ENCODE measurements at places on chromosomes 1 and 21. TPM values are rescaled to one million over a fixed set of nuclear protein-coding genes. Genes with fewer than 3 reads are reported as not detected.
A peak's percentile ranks its signal among the peaks of the same experiment; 100 is the strongest.

Gene TNNT2
- polyA plus RNA-seq = not detected

Gene PDC
- not detected for polyA plus RNA-seq

GRCh38 chr21:41006636-41007035 is 159.7 kb upstream of the DSCAM start:
- DNase-seq = no peak

Gene LCE5A
- polyA plus RNA-seq = not detected

DNA sequence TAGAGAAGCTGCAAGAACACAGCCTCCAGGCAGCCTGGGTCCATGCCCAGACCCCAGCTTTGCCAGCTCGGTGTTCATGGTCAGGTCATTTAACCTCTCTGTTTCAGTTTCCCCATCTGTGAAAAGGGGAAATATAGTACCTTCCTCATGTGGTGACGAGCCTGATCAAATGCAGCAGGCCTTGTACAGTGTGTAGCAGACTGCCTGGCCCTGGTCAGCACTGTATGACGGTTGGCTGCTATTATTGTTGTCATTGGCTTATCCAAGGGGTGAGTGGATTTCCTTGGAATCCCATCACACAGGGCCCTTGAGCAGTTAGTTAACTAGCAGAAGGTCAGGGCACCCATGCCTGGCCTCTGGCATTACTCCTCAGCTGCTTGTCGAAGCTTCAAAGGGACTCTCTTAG is 6.6 kb upstream of the TMEM51 start:
- no peak for DNase-seq

GRCh38 chr1:209433649-209434031 is 149.9 kb upstream of the CAMK1G start:
- no peak for DNase-seq

Gene CELA2B
- polyA plus RNA-seq = not detected

DNA sequence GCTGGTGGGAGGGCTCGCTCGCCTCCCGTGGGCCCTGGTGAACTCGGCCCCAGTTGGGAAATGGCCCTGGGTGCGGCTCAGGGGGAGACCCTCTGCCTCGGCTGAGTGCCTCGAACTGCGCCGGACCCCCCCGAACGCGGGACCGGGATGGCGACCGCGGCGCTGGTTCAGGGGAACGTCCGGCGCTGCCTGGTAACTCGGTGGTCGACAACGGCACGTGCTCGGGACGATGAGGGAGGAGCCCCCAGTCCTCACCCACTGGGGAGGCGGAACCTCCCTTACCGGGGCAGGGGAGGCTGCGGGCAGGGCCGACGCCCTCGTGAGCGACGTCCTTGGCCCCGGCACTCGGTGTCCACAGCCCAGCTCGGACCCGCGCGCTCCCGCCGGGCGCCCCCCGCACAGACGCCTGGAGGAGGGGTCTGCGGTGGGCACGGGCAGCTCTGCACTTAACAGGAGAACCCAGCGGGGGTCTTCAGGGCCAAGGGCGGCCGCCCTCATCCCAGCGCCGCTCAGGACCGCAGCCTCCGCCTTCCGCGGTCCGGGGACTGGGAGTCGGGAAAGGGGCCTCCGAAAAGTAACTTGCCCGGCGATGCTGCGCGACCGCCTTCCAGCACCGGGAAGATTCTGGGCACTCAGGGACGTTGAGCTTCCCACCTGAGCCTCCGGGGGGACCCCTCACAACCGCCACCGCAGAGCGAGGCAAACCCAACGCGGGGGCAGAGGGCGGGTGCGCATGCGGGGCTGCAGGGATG is 1.7 kb downstream of the HES4 start:
- no peak for DNase-seq

DNA sequence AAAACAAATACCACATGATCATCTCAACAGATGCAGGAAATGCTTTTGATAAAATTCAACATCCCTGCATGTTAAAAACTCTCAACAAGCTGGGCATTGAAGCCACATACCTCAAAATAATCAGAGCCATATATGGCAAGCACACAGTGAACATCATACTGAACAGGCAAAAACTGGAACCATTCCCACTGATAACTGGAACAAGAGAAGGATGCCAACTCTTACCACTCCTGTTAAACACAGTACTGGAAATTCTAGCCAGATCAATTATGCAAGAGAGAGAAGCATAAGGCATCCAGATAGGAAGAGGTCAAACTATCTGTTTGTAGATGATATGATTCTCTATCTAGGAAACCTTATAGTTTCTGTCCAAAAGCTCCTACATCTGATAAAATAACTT is 91.6 kb downstream of the DNAH14 start:
- DNase-seq = no peak

GRCh38 chr1:17141441-17142197 is 22.4 kb upstream of the PADI2 start:
- no peak for DNase-seq

DNA sequence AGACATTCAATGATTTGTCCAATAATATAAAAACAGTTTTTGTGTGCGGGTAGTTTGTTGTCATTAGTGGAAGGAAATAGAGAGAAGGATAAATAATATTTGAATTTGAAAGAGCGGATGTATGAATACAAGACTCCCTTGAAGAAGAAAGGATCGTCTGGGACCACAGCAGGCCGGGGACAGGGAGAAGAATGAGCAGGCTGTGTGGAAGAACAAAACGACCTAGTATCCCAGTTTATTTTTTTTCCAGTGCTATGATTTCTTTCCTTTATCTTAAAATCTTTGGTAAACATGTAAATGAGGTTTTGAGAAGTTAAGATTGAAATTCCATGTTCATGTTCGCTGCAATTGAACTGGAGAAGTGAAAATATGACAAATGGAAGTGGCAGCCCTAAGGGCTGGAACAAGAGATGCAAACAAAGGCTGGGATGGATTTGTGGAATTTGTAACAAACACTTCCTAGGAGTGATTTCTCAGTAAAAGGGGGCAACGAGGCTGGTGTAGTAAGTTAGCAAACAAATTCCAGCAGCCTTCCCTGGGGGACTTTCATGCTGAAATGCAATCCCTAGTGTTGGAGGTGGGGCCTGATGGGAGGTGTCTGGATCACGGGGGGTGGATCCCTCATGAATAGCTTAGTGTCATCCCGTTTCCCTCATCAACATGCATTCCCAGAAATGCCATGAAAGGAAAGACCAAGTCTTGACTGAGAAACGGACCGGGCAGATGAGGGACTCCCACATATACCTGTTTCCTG is 10.2 kb upstream of the IFI16 start:
- no peak for DNase-seq

Gene CPLANE2
- polyA plus RNA-seq = 1.7 TPM

GRCh38 chr1:37513795-37514349 is 694 bp downstream of the MEAF6 start:
- DNase-seq = peak; percentile 31

DNA sequence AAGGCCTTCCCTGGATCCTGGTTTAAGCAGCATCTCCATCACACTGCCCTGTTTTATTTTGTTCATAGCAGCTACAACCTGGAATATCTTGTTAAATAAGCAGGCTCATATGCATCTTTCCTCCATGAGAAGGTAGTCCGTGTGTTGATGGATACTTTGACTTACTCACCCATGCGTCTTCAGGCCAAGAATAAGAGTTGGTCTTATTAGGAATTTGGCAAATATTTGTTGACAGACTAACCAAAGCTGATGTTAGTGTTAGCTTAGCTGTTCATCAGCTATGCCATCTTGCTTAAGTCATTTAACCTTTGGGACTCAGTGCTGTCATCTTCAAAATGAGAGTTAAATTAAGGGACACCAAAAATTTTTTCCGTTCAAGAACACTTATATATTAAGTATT is 59.2 kb downstream of the SASS6 start:
- DNase-seq = no peak

Gene BECN2
- polyA plus RNA-seq = not detected

Gene FGR
- 1.8 TPM for polyA plus RNA-seq

Gene SLAMF7
- 3.8 TPM for polyA plus RNA-seq

DNA sequence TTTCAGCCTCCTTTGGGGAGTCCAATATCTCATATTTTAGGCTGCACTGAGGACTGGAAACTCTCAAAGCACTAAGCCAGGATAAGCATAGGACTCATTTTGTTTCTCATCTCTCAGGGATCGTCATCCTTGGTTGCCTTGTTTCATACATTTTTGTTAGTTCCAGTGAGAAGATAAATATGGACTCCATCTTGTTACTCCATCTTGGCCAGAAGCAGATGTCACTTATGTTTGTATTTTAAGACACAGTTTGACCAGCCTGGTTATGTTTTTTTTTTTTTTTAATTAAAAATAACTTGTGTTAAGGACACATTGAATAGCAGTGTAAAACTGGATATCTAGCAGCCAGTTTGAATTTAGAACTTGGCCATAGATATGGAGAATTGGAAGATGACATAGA is 34.7 kb downstream of the DISP3 start:
- DNase-seq = no peak

DNA sequence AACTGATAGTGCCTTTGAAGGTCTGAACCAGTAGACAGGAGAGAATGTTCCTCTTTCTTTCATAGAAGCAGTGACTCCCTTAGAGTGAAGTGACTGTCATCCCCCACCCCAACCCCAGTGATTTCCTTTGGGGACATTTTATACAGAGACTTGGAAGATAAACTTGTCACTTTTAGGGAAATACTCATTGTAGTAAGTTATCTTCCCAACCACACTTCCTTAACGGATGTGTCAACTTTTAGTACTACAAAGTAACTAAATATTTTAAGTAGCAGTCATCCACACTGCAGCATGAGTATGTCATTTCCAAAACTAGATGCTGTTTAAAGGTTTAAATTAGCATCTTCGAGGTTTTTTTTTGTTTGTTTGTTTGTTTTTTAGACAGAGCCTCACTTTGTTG is 13.7 kb downstream of the LRRC8B start:
- DNase-seq = no peak

- no peak for DNase-seq
Measured at GRCh38 chr1:168088511-168089325, 48.0 kb downstream of the GPR161 start.

Gene LIN28A
- polyA plus RNA-seq = not detected

GRCh38 chr21:36839123-36839522 is 127.3 kb downstream of the HLCS start:
- no peak for DNase-seq

DNA sequence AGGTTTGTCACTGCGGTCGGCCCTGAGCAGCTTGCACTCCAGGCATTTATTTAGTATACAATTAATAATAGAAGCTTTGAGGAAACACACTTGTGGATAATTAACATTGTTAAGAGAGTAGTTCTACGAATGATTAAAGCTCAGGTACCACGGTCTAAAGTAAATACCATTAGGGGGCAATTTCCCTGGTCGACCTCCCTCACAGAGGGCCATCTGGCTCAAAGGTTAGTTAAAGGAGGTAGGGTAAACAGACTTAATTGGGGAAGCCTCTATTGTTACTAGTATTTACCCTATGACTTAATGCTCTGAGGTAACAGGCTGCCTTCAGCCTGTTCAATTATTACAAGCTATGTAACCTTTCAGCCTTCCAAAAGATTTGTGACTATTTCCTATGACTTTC is 122.3 kb upstream of the SLC44A3 start:
- no peak for DNase-seq

- DNase-seq = no peak
Measured at GRCh38 chr1:244092293-244092963, 41.3 kb downstream of the ZBTB18 start.

Gene VASH2
- not detected for polyA plus RNA-seq

- no peak for DNase-seq
Measured at GRCh38 chr21:42237577-42237976, 18.6 kb downstream of the ABCG1 start.

DNA sequence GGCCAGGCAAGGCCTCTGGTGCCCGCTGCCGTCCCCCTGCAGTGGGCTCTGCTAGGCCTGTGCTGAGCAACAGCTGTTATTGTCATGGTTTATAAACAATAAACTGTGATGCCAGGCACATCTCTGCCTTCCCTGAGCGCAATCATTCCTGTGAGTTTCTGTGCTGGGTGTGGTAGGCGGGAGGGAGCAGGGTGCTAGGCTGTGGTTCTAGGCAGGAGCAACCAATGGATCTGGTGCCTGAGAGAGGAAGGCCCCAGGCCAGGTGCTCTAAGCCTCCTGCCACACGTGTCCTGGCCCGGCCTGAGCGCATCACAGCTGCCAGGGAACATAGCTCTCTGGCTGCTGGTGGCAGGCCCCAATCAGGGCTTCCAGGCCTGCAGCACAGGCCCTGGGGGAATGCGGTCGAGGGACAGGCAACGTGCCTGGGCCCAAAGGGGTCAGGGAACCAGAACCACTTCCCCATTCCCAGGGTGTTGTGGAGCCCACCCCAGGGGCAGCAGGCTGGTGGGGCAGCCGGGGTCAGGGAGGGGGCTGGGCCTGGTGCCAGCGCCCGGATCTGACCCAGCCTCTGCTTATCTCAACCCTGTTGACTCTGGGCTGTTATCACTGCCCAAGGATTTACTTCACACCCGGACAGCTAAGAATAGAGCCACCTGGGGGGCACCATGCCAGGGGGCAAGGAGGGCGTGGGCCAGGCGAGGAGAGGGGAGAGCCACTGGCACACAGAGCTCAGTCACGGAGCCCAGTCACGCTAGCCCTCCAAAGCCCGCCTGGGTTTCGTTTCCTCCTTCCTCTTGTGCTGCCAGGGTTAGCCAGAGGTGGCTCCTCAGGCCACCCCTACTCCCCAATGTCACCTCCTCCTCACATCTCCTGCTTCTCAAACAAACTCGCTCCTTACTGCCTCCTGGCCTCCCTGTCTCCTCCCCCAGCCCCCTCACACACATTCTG is 11.5 kb downstream of the TRIM46 start:
- DNase-seq = no peak

- no peak for DNase-seq
Measured at GRCh38 chr1:169586067-169586394, 250 bp downstream of the F5 start.

DNA sequence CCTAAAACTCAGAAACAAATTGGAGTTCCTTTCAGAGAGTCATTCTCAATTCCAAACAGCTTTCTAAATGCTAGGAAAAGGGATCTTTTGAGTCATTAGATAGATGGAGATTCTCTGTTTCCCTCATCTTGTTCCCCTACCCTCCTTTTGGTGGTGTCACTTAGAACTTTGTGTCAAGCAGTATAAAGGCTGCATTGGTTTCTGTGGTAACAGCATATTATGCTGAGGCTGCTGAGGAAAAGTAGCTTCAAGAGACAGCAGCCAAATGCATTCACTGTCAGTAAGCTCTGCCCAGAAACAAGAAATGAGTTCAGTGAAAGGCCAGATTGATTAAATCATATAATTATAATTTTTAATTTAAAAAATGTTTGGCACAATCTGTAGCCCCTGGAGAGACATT is 144.1 kb downstream of the LRRC40 start:
- DNase-seq = no peak

GRCh38 chr1:224061436-224061835 is 52.5 kb upstream of the FBXO28 start:
- no peak for DNase-seq

Gene GCSAML
- not detected for polyA plus RNA-seq

Gene SLC6A17
- not detected for polyA plus RNA-seq

DNA sequence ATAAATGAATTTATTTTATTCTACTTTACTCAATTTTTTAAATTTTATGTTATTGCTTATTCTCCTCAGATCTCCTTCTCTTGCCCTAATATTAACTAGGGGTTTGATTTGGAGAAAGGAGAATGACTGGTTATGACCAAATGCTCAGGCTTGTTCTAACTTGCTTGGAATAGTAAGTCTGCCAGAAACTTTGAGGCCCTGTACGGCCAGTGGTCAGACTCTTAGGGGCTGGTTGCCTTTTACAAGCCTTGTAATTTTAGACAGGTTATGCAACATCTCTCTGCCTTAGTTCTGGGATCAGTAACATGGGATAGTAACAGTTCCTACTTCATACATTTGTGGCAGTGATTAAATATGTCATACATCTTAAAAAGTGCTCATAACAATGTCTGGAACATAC is 279.5 kb downstream of the DUSP10 start:
- no peak for DNase-seq

- no peak for DNase-seq
Measured at GRCh38 chr1:110756506-110756905, 81.8 kb upstream of the KCNA3 start.

Gene FCER1G
- polyA plus RNA-seq = 67.1 TPM
